ENCODE measurements at places on chromosomes 4 and X.

DNA sequence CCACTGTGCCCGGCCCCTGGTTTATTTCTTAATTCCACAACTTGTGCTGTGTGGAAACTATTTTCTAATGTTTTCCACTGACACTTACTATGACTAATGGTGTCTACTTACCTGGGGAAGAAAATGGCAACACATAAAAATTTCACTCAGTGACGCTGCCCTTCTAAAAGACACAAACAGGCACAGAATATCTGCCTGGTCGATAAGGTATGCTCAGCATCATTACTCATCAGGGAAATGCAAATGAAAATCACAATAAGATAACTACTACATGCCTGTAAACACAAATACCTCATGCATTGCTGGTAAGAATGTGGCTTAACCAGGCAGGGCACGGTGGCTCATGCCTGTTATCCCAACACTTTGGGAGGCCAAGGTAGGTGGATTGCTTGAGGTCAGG, 61.6 kb downstream of the UBE2K start:
- no peak for DNase-seq

- no peak for DNase-seq
Measured at GRCh38 chr4:142959173-142959572, 113.1 kb upstream of the INPP4B start.

GRCh38 chr4:140499391-140499790, 1.3 kb upstream of the MGAT4D start:
- DNase-seq: no peak

DNA sequence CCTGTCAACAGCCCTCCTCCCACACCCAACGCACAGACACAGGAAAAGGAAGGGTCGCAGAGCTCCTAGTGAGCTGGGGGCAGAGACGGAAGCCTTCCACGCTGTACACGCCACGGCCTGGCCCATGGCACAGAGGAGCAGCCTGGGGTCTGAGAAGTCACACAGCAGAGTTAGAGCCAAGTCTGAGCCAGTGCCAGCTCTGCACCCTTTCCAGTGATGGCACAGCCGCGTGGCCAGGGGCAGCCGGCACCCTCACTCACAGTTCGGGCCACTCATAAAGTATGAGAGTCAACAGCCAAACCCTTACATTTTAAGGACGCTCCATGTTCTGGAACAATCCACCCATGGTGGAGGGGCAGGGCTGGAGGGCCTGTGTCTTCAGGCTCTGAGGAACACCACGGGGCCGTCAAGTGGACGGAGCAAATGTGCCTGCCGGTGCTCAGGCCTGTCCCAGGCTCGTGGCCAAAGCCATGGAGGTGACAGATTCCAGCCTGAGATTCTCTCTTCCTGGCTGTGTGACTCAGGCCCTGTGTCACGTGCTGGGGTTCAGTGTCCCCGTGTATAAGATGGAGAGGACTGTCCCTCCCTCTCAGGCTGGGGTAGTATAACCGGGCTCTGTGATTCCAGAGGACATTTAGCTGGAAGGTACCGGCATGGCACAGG, 91.2 kb downstream of the ABLIM2 start:
- no peak for DNase-seq

GRCh38 chrX:15683193-15683592, 18.6 kb upstream of the CLTRN start:
- no peak for DNase-seq

- no peak for DNase-seq
Measured at GRCh38 chr4:31366041-31366440, 645.9 kb downstream of the PCDH7 start.

DNA sequence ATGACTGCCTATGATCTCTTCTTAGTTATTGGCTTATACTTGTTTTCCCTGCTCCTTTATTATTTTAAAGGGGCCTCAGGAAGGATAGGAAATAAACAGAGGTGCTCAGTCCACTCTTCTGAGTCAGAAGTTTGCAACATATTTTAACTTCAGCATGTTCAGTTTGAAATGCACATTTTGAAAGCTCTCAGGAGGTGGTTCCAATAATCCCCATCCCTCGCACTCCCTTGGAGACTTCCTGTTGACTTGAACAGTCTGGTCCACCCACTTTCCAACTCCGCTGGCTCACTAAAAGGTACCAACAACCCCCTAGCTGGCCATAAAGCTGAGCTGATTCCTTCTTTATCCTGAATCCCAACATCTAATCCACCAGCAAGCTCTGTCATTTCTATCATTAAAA, 78.3 kb upstream of the DUSP21 start:
- no peak for DNase-seq

DNA sequence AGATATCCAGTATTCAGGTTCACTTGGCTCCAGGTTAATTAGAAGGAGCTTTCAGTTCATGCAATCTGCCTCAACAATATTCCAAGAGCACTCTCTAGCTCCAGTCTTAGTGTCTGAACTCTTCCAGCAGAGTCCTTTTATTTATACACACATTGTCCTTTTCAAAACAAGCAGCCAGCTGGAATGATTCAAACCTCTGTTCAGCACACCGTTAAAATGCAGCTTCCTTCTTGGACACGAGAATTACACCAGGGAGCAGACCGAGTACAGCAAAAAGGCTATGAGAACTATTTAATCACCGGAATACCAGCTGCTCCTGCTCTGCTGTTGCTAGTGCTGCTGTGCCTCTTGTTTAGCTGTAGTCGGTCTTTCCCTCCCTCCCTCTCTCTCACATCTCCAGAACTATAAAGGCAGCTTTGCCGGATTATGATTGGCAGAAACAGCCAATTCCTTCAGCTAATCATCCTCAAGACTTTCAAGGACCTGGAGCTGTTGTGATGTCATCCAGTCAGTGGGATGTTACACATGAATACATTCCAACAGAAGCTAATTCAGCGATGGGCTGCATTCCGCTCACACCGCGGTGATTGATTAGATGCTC, at the start of gene NDST4:
Gene NDST4 (minus strand): TSS at position 115 of the 601 bp plus-strand sequence. CDS start 36,584 bp downstream, outside the sequence.
- DNase-seq: peak; percentile 88

- no peak for DNase-seq
Measured at GRCh38 chr4:971666-972500, 1.5 kb downstream of the DGKQ start.

GRCh38 chr4:2829321-2829932, 14.2 kb upstream of the ADD1 start:
- DNase-seq: no peak

Data from NCI-H748 treated with DMSO at 0.1 percent for 48 hours (cell line).